Psoas muscle (tissue), 8 donors: ENCODE measurements at places on chromosomes 4 and X. TPM values are rescaled to one million over a fixed set of nuclear protein-coding genes. Genes with fewer than 3 reads are reported as not detected.

CT55 gene
- not detected for total RNA-seq

HSFX4 gene
- not detected for total RNA-seq

SETD7 gene
- total RNA-seq = 94.4 TPM

DNA sequence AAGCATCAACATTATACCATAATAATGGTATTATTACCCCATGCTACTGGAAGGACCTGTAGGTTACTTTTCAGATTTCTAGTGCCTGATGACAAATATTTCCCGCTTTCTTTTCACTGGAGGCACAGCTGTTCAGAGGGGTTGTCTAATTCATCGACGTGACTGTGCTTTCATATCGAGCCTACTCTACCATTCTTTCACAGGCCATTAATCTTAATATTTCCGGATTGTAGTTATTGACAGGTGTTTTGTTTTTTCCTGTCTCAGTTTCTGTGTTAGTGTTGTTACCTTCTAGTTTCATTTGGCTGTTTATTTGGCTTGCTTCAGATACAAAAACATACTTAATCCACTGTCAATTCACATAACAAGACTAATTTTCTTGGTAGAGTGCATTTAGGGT, 330.9 kb downstream of the SPOCK3 start:
- DNase-seq = no peak
- H3K4me3 ChIP-seq = no peak overlapping the region
- no peaks in the 10 kb centered on the region for H3K27me3 ChIP-seq
- no peaks in the 10 kb centered on the region for H3K4me1 ChIP-seq
- H3K27ac ChIP-seq = no peak overlapping the region

GRCh38 chrX:21958187-21958586, 17.7 kb downstream of the SMS start:
- H3K27me3 ChIP-seq = no peaks in the 10 kb centered on the region
- no peak overlapping the region for H3K4me3 ChIP-seq
- H3K27ac ChIP-seq = no peak overlapping the region
- no peaks in the 10 kb centered on the region for H3K4me1 ChIP-seq

- no peak for DNase-seq
- no peak overlapping the region for H3K4me3 ChIP-seq
- H3K36me3 ChIP-seq = no peaks in the 10 kb centered on the region
- no peaks in the 10 kb centered on the region for H3K4me1 ChIP-seq
- no peaks in the 10 kb centered on the region for H3K27me3 ChIP-seq
These were observed 8.1 kb upstream of the DTHD1 start for GRCh38 chr4:36273276-36273675.

DNA sequence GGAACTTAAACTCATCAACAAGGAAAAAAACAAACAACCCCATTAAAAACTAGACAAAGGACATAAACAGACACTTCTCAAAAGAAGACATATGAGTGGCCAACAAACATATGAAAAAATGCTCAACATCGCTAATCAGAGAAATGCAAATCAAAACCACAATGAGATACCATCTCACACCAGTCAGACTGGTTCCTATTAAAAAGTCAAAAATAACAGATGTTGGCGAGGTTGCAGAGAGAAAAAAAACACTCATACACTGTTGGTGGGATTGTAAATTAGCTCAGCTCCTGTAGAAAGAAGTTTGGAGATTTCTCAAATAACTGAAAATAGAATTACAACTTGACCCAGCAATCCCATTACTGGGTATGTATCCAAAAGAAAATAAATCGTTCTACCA, 28.7 kb downstream of the APLN start:
- H3K4me3 ChIP-seq = no peak overlapping the region
- DNase-seq = no peak

DNA sequence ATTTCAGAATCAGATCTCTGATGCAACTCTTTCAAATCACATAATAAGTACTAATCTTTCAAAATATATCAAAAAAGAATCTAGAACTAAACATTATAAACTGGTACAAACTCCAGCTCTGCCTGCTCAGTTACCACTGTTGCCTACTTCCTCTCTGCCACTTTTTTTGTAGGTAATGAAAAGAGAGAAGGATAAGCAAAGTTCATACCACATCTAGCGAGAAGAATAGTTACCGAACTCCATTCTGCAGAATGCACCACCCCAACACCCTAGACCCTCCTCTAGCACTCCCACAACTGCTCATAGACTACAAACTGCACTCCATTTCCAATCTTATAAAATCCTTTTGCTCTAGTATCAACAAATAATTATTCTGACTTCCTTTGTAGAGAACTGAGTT, 19.7 kb upstream of the LRBA start:
- no peak overlapping the region for H3K27ac ChIP-seq
- no peaks in the 10 kb centered on the region for H3K4me1 ChIP-seq
- H3K27me3 ChIP-seq = no peaks in the 10 kb centered on the region
- no peak for DNase-seq

DNA sequence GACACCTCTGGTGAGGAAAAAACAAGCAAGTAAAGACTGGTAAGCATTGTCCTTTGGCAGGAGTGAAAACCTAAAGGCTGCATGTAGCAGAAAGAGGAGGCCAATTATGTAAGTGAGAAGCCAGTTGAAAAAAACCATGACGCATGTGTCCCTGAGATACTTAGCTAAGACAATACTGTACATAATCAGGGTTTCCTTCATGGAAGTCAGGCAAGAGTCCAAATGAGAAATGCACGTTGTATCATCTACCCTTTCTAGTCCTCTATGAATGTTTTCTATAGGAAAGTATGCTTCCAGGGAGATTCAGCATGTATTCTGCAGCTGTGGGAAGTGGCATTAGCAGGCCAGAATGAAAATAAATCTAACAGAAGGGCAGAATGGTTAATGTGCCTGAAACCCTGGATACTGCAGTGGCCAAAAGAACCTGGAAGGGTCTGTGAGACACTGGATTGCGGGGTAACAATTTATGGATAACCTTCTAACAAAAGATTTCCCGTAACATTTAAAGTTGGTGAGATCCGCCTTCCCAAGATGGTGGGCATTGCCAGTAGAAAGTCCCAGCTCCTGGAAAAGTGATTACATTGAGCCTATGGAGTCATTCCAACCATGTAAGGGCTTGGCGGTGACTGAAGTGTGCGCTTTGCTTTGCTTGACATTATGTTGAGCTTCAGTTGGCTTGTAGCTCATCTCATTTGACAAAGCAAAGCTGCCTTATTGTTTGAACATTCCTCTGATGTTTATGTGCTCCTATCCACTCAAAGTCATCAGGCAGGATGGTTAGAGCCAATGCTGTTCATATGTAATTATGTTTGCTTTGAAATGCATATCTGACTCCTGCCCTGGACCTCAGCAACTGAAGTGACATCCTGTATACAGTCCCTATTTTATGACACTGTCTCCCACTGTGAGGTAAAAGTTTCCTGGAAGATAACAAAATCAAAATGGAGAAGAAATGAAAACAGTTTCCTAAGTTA, 200.4 kb downstream of the ARHGAP24 start:
- no peak overlapping the region for H3K27ac ChIP-seq
- H3K4me3 ChIP-seq = no peak overlapping the region
- no peaks in the 10 kb centered on the region for H3K36me3 ChIP-seq
- DNase-seq = no peak

GRCh38 chrX:12977761-12978204, 2.9 kb downstream of the TMSB4X start:
- peak overlapping the region; percentile 73 for H3K4me3 ChIP-seq
- no peaks in the 10 kb centered on the region for H3K4me1 ChIP-seq
- DNase-seq = no peak

DNA sequence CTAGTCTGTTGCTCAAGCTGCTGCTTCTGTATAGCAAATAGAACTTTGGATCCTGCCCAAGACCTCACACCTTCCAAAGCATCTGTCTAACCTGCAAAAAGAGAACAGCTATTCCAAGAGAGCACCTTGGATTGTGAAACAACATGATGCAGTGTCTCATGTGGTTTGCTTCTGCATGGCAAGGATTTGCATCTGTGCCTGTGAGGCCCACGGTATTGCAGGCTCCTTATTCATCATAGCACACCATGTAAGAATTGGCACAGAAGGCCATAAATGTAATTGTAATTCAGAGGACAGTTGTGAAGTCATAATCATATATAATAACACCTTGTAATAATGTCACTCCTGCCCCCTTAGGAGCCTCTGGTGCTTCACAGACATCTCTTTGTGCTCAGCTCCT, 147.1 kb downstream of the ZNF674 start:
- no peak for DNase-seq
- no peak overlapping the region for H3K4me3 ChIP-seq
- H3K4me1 ChIP-seq = no peaks in the 10 kb centered on the region
- H3K27ac ChIP-seq = no peak overlapping the region
- no peaks in the 10 kb centered on the region for H3K27me3 ChIP-seq

DNA sequence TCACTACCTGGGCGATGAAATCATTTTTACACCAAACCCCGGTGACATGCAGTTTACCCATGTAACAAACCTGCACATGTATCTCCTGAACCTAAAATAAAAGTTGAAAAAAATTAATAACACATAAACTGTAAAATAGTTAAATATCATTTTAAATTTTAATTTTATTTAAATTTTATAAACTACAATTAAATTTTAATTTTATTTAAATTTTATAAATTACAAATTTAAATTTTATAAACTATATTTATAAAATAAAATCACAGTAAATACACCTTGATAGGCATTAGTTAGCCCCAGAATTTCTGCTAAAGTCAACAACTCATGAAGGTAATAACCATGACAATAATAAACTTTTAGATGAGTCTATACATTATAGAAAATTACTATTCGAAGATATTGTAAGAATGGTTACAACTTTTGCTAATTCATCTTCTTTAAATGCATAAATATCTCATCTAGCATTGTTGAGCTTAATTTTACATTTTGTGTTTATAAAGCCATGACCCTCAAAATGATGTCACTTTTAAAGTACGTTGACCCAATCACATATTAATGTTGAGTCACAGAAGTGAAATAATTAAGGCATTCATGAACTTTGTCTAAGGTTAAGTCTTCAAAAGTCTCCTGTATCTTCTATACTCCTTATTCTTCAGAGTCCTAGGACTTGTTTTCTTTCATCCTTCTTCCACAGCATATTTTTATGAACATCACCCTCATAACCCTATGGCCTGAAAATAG, 755.8 kb upstream of the LCORL start:
- no peak overlapping the region for H3K4me3 ChIP-seq
- H3K27ac ChIP-seq = no peak overlapping the region
- H3K36me3 ChIP-seq = no peaks in the 10 kb centered on the region
- DNase-seq = no peak
- no peaks in the 10 kb centered on the region for H3K4me1 ChIP-seq

GRCh38 chr4:23881674-23882337, 8.0 kb downstream of the PPARGC1A start:
- H3K4me1 ChIP-seq = peaks cover 69% of the 10 kb centered on the region
- H3K27me3 ChIP-seq = no peaks in the 10 kb centered on the region
- H3K27ac ChIP-seq = peak overlapping the region; percentile 95
- H3K36me3 ChIP-seq = no peaks in the 10 kb centered on the region

- H3K4me3 ChIP-seq = no peak overlapping the region
- no peaks in the 10 kb centered on the region for H3K36me3 ChIP-seq
- H3K27ac ChIP-seq = no peak overlapping the region
- no peaks in the 10 kb centered on the region for H3K27me3 ChIP-seq
- H3K4me1 ChIP-seq = no peaks in the 10 kb centered on the region
These were observed 128.4 kb downstream of the REELD1 start for GRCh38 chr4:146342600-146343192.

DNA sequence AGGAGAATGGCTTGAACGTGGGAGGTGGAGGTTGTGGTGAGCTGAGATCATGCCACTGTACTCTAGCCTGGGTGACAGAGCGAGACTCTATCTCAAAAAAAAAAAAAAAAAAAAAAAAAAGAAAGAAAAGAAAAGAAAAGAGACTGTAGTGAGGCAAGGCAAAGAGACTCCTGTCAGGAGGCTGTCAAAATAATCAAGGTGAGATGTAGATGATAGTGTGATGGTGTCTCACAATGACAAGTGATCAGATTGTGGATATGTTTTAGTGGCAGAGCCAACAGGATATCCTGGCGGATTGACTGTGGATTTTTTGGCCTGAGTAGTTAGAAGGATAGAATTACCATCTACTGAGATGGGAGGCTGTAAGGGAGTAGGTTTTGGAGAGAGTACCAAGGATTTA, 12.6 kb downstream of the TRPC5OS start:
- no peak for DNase-seq
- no peaks in the 10 kb centered on the region for H3K36me3 ChIP-seq
- H3K27ac ChIP-seq = no peak overlapping the region

DNA sequence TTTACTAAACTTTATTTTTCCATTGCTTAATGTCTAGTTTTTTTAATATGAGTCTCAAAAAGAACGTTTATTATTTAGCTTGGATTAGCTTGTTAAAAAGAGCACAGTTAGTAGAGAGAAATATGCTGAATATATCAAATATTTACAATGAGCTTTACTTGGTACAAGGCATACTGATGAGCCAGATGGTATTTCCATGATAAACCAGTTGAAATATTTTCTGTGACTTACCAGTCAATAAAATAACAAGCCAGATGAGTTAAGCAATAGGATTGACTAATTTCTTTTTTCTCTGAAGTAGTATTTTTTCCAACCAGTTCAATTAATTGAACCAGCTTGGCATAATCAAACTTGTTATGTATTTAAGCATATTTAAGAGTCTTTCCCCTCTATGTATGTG, 134.1 kb downstream of the KLHL34 start:
- H3K4me3 ChIP-seq = no peak overlapping the region
- no peak overlapping the region for H3K27ac ChIP-seq
- no peaks in the 10 kb centered on the region for H3K36me3 ChIP-seq
- H3K27me3 ChIP-seq = no peaks in the 10 kb centered on the region
- no peaks in the 10 kb centered on the region for H3K4me1 ChIP-seq

- no peaks in the 10 kb centered on the region for H3K4me1 ChIP-seq
- H3K4me3 ChIP-seq = no peak overlapping the region
- DNase-seq = no peak
- no peak overlapping the region for H3K27ac ChIP-seq
- H3K27me3 ChIP-seq = no peaks in the 10 kb centered on the region
These were observed 199.5 kb upstream of the DIPK2B start for GRCh38 chrX:45400027-45400779.

DNA sequence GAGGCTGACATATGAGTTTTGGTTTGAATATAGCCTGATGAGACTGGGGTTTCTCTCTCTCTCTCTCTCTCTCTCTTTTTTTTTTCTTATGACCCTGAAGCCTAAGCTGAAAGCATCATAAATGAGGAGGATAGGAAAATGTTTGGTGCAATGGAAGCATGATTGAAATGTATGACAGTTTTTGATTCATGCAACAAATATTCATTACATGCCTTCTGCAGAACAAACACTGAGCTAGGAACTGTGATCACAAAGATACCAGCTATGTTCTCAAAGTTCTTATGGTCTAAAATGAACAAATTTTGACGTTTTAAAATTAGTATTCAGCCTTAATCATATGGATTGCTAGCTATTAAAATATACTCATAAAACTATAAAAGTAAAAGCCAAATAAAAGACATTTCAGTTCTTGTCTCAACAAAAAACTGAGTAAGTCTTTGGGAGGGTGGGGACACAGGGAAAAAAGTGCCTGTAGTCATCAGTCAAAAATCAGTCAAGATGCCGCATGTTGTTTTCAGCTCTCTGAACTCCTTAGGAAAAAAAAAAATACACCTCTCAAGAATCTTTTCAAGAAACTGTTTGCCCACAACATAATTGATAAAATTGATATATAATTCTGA, 57.2 kb downstream of the NKX6-1 start:
- DNase-seq = no peak
- no peaks in the 10 kb centered on the region for H3K4me1 ChIP-seq
- H3K27me3 ChIP-seq = peaks cover 2% of the 10 kb centered on the region
- no peaks in the 10 kb centered on the region for H3K36me3 ChIP-seq
- no peak overlapping the region for H3K27ac ChIP-seq
- no peak overlapping the region for H3K4me3 ChIP-seq
